ENCODE measurements at places on chromosomes 1 and 21. TPM values are rescaled to one million over a fixed set of nuclear protein-coding genes. Genes with fewer than 3 reads are reported as not detected.

Gene DDAH1
- total RNA-seq = 0.11 TPM

Gene IKBKE
- 15.3 TPM for total RNA-seq

Gene FCRL3
- 1.2 TPM for total RNA-seq

GRCh38 chr1:3914911-3915310 lies 14.8 kb upstream of the C1orf174 start:
- no peaks in the 10 kb centered on the region for H3K27me3 ChIP-seq
- no peak overlapping the region for H3K4me3 ChIP-seq

GRCh38 chr1:222652676-222653075 lies 34.8 kb downstream of the MIA3 start:
- H3K27ac ChIP-seq = peak overlapping the region; percentile 76
- H3K27me3 ChIP-seq = no peaks in the 10 kb centered on the region
- peaks cover 76% of the 10 kb centered on the region for H3K36me3 ChIP-seq
- peaks cover 54% of the 10 kb centered on the region for H3K4me1 ChIP-seq
- no peak overlapping the region for H3K4me3 ChIP-seq
- DNase-seq = no peak

DNA sequence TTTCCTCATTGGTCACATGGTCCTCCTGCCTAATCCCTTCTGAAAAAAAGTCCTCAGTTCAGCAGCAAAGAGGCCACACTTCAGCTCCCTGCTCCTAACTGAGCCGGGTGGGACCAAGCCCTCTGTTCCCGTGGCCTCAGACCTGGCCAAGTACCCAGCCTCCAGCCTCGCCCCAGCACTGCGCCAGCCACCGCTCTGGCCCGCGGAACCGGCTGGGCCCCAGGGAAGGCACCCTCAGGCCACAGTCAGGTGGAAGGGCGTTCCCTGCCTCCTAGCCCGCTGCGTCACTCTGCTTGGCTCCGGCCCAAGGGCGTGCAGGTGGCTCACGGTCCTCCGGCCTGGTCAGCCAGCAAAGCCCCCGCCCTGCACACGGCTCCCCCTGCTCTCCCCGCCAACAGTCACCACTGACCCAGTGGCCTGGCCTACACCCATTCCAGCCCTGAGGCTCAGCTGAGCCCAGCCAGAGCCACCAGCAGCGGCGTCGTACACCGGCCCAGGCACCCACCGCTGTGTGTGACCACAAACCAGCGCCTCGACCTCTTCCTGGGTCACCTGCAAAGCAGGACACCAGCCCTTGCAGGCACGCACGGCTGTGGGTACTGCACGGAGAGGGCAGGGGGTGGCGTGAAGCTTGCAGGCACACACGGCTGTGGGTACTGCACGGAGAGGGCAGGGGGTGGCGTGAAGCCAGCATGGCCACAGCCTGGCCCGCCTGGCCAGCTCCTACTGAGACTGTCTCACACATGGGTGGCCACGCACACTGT lies 19.4 kb downstream of the NADK start:
- H3K27ac ChIP-seq = no peak overlapping the region
- H3K36me3 ChIP-seq = peaks cover 28% of the 10 kb centered on the region
- no peaks in the 10 kb centered on the region for H3K27me3 ChIP-seq
- no peak for DNase-seq
